Activated CD4-positive, alpha-beta T cell treated with anti-CD3 and anti-CD28 coated beads, Interleukin-2, Interleukin-4, amounts not matched to agents 100 ng/mL and 50 ng/mL, durations not matched to agents 16 hours and 8 hours (primary cell): ENCODE measurements at places on chromosomes 5 and 9.

DNA sequence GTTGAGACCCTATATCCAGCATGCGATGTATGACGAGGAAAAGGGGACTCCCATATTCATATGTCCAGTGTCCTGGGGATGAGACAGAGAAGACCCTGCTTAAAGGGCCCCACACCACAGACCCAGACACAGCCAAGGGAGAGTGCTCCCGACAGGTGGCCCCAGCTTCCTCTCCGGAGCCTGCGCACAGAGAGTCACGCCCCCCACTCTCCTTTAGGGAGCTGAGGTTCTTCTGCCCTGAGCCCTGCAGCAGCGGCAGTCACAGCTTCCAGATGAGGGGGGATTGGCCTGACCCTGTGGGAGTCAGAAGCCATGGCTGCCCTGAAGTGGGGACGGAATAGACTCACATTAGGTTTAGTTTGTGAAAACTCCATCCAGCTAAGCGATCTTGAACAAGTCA, 17.1 kb downstream of the BTNL3 start:
- no peak for DNase-seq

DNA sequence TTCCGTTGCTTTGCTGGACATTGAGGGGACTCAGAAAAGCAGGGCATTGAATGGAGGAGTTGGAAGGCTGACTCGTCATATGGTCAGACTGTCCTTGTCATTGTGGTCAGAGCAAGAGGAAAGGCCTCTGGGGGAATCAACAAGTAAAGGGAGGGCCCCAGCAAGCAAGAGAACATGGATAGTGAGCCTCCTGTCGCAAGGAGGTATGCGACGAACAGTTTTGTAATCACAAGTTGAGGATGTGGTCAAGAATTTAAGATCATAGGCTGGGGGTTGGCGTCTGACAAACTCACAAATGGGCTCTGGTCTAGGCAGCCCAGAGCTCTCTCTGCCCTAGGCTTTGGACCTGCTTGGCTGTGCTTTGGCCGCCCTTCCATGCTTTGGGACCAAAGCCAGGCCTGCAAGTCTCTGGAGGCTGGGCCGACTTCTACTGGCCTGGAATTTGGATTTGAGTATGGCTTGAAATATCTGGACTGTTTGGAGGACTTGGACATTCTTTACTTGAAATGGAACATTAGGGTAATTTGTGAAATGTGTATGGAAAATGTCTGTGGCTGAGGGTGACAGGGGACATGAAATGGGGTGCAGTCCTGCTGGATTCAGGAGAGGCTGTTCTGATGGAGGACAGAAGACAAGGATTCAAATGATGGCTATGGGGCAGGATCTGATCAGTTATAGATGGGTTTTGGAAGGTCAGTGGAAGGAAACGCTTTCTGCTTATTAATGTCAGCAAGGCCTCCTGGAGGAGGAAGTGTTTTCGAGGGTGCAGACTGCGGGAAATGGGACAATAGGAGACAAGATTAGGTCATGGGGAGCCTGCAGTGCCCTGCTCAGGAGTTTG, 19.2 kb upstream of the NDST1 start:
- no peak for DNase-seq

DNA sequence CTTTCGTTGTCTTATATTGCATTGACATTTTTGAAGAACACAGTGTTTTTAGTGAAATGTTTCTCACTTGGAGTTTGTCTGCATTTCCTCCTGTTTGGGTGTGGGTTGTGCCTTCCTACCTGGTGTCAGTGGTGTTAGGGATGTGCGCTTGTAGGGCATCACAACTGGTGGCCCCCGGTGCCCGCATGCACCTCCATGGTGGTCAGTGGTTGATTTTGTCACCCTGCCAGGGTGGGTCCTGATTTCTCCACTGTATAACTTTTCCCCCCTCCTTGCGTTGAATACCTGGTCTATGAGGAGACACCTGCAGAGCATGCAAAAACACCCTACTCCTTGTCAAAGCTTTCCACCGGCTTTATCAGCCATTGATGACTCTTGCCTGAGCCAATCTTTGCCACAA, 132.9 kb downstream of the BARX1 start:
- DNase-seq, result no peak

GRCh38 chr9:113261917-113262671, 13.3 kb downstream of the CDC26 start:
- no peak for DNase-seq

DNA sequence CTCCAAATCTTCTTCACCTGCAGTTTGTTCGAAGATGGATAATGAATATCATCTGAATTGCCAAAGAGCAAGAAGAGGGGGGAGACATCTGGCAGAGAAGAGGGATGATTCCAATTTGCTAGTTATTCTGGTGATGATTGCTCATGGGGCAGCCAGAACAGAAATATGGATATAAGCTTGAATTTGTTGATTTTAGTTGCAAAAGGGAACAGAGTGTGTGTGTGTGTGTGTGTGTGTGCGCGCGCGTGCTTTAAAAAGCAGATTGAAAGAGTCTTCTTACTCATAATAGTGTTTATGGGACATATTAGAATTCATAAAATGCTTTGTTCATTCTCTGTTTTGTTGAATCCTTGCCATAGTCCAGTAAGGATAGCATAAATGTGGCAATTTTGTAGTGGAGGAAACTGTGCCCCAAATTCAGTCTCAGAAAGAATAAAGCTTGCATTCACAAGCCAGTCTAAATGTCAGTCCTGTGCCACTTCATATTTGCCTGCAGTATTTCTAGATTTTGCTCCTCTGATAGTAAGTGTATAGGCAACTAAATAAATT, 436.3 kb upstream of the KLF4 start:
- DNase-seq, result no peak

DNA sequence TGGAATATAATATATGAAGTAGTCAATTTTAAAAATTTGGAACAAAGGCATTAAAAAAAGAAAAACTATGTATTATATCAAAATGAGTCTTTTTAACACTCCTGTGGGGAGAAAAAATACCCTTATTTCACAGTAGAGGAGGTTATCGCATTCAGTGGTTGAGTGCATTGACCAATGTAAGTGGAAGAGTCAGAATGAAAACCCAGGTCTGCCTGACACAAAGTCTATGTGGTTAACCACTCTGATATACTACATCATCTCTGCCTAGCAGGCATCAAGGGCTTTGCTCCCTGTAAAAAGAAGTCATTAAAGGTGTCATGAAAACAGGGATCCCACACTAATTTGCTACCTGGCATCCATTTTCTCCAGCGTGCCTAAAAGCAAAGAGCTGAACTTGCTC, 417.2 kb upstream of the C9orf72 start:
- peak; percentile 38 for DNase-seq

GRCh38 chr5:178363501-178364325, 131.1 kb upstream of the PHYKPL start:
- DNase-seq, result no peak

GRCh38 chr9:14245901-14246525, 67.9 kb downstream of the NFIB start:
- DNase-seq, result no peak

GRCh38 chr5:88675168-88675707, 207.7 kb downstream of the MEF2C start:
- DNase-seq, result no peak
